Progenitor cell of endocrine pancreas (in vitro differentiated cells): ENCODE measurements at places on chromosomes 6 and 20.

- DNase-seq, result no peak
These were observed 26.7 kb downstream of the MDN1 start for GRCh38 chr6:89792881-89793280.

- no peak for DNase-seq
These were observed 48.8 kb downstream of the PRL start for GRCh38 chr6:22247916-22248482.

DNA sequence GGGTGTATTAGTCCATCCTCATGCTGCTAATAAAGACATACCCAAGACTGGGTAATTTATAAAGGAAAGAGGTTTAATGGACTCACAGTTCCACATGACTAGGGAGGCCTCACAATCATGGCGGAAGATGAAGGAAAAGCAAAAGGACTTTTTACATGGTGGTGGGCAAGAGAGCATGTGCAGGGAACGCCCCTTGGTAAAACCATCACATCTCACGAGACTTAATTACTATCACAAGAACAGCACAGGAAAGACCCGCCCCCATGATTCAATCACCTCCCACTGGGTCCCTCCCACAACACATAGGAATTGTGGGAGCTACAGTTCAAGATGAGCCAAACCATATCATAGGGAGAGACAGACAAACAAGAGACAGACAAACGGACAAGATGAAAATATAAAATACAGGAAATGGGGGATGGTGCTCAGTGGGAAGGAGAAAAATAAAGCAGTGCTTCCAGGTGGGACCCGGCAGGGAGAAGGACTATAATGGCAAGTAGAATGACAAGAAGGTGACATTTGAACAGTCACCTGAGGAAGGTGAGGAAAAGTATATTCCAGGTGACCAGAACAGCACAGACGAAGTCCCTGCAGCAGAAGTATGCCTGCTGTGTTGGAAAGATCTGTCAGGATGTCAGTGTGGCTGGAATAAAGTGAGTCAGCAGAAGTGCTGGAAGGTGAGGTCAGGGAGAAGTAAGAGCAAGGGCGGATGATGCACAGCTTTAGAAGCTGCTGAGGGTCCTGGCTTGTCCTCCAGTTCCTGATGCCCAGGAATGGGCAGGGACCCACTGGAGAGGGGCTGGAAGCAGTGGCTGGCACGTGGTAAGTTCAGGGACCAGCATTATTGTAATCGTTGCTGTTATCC is 61.1 kb downstream of the SLC2A10 start:
- no peak for DNase-seq

DNA sequence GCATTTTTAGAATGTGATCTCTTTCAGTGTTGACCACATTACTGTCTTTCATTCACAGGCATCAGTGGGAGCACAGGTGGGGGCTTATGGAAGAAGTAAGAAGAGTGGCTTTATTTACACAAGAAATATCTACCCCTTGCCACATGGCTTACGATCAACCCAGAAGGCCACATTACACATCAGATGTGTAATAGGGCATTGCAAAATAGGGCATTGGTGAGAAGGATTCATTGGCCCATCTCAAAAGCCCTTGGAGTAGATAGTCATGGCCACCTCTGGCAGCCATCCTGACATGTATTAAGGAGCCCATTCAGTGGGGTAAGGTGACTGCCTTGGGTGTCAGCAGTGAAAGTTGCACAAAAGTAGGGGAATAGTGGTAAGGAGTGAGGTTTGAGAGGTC is 97.5 kb downstream of the MAFB start:
- no peak for DNase-seq

DNA sequence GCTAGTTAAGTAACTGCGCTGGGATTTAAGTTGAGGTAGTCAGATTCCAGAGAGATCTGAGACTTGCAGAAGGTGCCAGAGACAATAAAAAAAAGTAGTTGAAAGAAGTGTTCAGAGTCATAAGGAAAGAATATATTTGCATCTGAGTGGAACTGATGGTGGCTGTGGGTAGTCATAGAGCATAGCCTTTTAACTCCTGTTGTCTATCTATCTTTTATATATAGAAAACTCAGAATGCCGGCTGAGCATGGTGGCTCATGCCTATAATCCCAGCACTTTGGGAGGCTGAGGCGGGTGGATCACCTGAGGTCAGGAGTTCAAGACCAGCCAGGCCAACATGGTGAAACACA is 62.0 kb downstream of the CARMIL1 start:
- no peak for DNase-seq

- no peak for DNase-seq
These were observed 539.1 kb downstream of the TFAP2A start for GRCh38 chr6:9875605-9876353.

- DNase-seq, result no peak
These were observed 27.4 kb downstream of the MGME1 start for GRCh38 chr20:17995967-17996819.

DNA sequence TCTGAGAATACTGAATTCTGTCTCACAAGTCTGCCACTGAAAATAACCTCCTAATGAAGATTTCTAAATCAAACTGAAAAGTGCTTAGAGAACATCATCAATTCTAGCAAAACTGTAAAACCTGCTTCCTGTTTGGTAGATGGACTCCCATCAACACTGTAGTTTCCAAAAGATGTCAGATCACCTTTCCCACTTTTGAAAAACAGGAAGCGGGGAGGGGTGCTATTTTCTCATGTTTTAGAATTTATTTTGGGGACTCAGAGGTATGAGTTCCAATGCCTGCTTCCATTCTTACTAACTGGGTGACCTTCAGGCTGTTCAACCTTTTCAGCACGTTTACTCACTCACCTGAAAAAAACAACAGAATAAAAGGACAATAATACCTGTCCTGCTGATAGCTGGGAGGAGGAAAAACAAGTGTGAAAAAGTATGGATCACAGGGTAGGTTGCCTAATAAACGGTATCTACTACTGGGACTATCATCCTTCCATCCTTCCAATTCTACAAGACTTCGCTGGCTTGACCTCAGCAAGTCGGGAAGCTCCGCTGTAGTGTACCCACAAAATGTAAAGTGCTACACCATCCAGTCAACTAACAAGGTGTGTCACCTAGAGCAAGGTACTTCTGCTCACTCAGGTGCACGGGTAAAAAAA is 1.1 kb downstream of the ATP5F1E start:
- DNase-seq, result no peak

DNA sequence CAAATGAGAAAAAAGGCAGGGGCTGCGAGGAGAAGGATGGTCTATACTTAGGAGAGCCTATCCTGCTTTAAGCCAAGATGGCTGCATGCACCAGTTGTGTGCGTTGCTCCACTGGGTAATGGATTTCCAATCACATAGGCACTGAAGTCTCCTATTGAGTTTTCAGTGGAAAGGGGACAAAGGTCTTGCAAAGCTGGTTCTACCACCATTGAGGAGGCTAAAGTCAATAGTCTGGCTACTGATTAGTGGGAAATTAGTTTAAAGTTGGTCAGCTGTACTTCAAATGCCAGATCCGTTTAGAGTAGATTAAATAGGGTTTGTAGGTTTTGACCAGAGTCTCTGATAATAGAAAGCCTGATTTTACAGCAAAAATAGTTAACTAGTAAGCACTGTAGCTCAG is 104.9 kb downstream of the SESN1 start:
- no peak for DNase-seq

- DNase-seq, result no peak
These were observed 2.1 kb downstream of the B4GALT5 start for GRCh38 chr20:49711667-49711987.

GRCh38 chr6:168247443-168248147 is 72.0 kb downstream of the DACT2 start:
- DNase-seq, result no peak

GRCh38 chr6:115393821-115394220 is 666.9 kb downstream of the FRK start:
- DNase-seq, result no peak

- no peak for DNase-seq
These were observed 147.9 kb downstream of the VEGFA start for GRCh38 chr6:43917878-43918382.

- DNase-seq, result no peak
These were observed 115.4 kb downstream of the TRIM27 start for GRCh38 chr6:28808383-28808782.

DNA sequence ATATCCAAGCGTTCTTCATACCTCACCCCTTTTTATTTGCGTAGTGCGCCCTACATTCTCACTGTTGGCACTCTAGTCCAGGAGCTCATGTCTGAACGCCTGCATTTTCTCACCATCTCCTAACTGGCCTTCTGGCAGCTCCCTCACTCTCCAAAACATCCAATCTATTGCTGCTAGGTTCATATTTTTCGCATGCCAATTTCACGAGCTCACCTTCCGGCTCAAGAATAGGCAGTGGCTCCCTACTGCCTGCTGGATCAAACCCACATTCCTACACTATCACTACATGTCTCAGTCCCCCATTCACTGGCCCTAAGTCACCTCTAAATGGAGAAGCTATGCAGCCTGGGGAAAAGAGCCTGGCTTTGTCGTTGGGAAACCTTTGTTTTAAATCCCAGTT is 115.0 kb downstream of the IPCEF1 start:
- no peak for DNase-seq

DNA sequence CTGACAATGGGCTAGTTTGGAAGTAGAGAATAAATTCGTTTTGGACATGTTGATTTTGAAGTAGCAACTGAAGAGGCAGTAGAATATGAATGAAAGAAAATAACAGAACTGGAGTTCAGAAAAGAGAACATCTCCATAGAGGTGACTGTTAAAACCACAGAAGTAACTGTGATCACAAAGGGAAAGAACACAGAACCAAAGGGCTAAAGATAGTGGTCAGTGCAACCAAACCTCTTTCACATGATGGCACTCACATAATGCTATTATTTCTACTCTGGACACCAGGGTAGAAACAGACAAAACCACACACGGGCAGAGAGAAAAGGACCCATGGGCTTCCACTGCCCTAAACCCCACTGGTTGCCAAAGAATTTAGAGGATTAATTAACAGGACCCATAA is 58.5 kb downstream of the CDK19 start:
- DNase-seq, result no peak

- no peak for DNase-seq
These were observed 15.4 kb upstream of the TCF21 start for GRCh38 chr6:133873538-133873937.

DNA sequence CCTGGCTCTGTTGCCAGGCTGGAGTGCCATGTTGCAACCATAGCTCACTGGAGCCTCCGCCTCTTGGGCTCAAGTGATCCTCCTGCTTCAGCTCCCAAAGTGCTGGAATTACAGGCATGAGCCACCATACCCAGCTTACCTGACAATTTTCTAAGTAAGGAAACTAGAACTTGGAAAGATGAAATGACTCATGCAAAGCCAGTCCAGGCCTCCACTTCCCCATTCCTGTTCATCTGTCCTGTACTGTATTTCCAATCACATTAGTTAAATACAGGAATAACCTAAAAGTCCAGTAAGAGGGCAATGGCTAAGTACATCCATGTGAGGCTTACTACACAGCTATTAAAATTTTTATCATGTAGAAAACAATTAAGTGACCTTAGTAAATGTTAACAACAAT is 8.3 kb upstream of the ADGB start:
- no peak for DNase-seq

- DNase-seq, result no peak
These were observed 44.4 kb upstream of the LOC128125822 start for GRCh38 chr6:63527658-63528514.

GRCh38 chr6:145823328-145823944 is 8.8 kb upstream of the FBXO30 start:
- DNase-seq, result no peak

GRCh38 chr6:143894655-143895054 is 30.4 kb downstream of the ZC2HC1B start:
- no peak for DNase-seq

DNA sequence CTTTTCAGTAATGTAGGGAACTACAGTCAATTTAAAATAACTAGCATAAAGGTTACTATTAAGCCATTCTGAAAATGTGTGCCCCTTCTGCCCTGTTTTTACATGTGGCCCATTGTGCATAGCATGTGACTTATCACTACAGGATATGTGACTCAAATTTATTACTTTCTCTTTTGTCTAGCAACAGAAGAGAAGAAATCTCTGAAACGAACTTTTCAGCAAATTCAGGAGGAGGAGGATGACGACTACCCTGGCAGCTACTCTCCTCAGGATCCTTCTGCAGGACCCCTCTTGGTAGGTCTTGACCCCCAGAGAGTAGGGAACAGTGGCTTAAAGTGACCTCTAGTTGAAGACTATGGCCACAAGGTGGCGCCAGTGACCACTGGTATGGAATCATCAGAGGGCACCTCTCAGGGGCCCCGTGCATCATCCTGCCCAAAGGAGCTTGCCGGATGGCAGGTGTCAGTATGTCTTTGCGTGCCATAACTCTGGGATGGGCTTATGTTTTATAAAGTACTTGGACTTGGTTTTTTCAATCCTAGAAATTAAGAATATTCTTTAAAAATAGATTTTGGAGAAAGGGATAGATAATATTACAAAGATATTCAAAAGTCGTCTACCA is 23.9 kb downstream of the RPRD1B start:
- peak; percentile 77 for DNase-seq

- no peak for DNase-seq
These were observed 98.6 kb downstream of the KCNQ5 start for GRCh38 chr6:72720464-72720863.

DNA sequence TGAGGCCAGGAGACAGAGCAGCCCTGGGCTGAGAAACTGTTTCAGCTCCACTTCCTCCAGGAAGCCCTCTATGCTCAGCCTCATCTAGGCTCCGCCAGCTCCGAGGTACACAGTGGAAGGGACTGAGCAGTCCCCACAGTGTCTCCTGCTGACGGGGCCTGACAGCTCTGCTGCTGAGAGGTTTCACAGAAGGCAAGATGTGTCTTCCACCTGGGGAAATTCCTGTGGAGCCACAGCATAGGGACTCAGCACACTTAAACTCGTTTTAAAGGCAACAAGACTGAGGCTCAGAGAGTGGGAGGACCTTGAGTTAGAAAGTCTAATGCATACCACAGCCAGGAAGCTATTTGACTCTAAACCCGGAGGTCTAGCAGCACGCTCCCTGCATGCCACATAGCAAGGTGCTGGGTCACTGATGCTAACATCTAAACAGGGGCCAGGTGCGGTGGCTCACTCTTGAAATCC is 6.8 kb downstream of the ADA start:
- DNase-seq, result no peak

DNA sequence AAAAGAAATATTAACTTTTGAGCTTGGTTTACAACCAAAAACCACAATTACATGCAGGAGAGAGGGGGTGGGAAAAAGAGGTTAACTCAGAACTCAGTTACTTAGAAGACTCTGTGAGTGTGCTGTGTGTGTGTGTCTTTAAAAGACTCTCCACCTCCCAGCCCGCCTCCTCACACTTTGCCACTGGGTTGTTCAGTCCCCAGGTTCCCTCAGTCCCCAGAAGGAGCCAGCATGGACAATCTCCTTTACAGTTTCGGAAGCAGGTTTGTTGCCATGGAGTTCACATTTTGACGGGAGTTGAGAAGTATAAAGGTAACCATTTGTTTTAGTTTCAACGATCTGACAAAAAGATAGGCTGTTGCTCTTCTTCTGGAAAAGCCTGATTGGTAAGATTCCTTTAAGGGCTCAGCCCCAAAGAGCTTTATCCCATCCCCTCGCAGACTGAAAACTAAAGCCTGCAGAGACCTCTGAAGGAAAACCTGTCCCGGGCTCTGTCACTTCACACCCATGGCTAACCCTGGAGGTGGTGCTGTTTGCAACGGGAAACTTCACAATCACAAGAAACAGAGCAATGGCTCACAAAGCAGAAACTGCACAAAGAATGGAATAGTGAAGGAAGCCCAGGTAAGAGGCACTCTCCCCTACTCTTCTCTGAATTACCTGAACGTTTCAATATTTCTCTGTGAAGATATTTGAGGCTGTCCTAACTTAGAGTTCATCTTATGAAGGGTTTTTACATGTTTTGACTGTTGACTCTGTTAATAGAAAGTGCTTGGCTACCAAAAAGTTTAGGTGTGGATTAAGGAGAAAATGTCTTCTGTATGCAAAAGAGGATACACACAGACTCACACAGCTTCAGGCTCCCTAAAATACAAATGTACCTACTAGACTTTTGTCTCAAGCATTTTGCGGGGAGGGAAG is at the start of gene SPTLC3:
TSS of gene SPTLC3 (plus strand) at position 212 of the 921 bp plus-strand sequence. CDS start at position 508, 296 bp downstream.
- DNase-seq, result peak; percentile 18
